ENCODE measurements at places on chromosomes 13 and 19.

DNA sequence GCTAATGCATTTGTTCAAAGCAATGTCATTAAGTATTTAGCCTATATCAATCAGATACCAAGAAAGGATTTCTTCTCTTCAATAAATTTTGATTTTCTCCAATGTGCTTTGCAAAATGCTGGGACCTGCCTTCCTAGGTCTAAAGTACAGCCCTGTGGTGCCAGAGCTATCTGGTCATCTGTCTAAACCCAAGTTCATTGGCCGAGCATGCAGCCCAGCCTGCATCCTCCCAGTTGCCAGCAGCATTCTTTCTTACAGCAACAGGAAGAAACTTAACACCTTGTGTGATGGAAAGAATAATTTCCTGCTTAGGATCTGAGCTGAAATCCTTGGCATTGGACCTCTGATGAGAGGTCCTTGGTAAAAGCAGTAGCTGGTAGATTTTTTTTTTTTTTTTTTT lies 310.0 kb downstream of the RBM26 start:
- DNase-seq, result no peak

DNA sequence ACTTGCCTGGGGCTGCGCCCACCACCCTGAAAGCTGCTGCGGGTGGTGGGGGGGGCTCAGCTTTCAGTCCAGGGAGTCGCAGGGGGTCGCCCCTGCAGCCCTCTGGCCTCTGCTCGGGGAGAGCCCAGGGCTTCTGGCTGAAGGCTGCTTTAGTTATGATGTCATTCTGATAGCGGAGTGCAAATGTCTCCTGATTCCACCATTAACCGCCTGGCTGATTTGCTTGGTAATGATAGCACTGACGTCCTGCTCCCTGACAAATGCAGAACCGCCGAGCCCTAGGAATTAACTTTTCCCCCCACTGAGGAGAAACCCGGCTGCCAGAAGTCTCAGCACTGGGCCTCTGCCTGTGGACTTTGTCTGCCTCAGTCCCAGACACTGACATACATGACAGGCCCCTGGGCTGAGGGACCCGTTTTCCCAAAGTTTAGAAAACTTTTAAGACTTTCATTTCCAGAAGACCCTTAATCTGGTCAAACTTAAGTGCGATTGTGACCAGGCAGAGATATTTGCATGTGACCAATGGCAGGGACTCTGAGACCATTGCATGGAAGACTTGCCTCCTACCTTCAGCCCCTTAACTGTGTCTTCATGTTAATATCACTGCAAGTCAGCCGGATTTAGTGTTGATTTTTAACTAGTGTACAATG lies 142.5 kb upstream of the ZNF536 start:
- DNase-seq, result no peak

DNA sequence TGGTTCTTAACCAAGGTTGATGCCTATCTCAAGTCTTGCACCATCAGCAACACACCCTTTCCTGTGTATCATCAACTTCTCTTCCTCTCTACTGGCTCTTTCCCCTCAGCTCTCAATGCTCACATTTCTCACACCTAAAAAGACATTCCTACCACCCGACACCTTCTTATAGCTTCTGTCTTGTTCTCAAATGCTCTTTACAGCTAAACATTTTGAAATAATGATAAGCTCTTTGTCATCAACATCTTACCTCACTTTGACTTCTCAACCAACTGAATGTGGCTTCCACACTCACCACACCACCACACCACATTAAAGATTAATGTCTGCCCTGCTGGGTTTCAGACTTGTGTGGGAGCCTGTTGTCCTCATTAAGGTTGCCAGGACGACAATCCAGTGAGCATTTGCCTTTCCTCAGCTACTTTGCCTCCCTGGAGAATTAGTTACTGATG lies 67.8 kb downstream of the RXFP2 start:
- DNase-seq, result no peak

- DNase-seq, result peak; percentile 61
These were observed 6.1 kb downstream of the IL4I1 start for GRCh38 chr19:49890349-49891311.

GRCh38 chr13:28531077-28531844 lies 36.3 kb upstream of the FLT1 start:
- no peak for DNase-seq

- DNase-seq, result no peak
These were observed 5.6 kb upstream of the AMH start for GRCh38 chr19:2243274-2244124.

DNA sequence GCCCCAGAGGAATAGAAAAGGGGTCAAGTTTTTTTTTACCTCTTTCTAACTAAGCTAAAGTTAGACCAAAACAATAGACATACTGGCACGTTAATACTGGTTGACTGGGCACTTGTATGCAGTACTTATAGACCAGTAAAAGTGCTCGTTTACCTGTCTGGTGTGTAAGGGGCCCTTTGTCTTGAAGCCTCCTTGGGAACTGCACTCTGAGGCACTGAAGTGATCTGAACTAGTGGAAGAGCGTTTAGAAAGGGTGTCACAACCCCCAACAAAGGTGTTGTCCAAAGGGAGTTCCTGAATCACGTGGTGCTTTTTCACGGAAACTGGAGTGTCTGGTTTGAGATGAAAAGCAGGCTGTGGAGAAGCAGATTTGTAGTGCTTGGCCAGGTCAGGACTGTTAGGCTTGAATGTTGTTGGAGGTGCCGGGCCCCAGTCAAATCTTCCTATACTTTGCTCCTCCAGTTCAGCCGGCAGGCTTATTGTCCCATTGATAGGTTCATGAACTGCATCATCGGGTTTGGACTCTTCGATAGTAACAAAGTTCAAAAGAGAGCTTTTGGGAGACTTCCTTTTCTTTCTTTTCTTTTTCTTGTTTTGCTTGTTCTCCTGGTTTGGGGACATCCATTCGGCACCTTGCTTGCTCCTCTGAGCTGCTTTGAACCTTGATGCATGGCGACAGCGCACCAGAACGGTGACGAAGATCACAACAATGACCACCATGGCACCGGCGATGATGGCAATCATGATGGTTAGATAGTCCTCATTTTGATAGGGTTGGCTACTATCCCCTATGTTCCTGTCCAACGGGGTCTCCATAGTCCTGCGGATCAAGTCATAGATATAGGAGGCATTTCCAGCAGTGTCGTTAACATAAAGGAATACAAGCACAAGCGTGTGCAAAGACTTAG lies 4.6 kb downstream of the PCDH9 start:
- no peak for DNase-seq

DNA sequence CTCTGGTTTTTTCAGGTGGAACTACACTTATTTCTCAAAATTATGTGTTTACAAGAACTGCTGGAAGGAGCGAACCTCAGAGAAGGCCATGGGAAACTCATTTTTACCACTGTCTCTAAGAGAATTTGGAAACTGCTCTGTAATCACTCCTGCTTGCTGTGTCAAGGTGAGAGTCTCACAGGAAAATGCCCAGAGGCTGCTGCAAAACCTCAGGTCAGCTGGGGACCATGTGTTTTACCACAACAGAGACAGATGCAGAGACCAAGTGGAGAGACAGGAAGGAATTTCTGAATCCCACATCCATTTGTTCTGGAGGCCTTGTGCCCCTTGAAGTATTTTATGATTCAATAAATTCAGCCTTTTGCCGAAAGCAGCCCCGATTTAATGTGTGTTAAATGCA lies 743.8 kb upstream of the SLC10A2 start:
- DNase-seq, result peak; percentile 25

Data from RPMI8226 (cell line).